ENCODE measurements at places on chromosomes 2 and 18.

DNA sequence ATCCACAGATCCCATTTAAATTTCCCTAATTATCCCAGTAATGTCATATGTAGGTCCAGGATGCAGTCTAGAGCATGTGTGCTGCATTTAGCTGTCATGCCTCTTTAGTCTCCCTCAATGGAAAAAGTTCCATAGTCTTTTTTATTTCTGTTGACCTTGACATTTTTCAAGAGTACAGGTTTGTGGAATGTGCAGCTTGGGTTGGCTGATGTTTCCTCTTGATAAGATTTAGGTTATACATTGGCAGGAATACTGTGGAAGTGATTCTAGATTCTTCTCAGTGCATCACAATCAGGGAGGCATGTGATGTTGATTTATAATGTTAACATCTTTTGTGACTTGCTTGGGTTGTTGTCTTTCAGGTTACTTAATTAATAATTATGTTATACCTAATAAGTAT, 42.5 kb downstream of the PPM1B start:
- no peak for DNase-seq

DNA sequence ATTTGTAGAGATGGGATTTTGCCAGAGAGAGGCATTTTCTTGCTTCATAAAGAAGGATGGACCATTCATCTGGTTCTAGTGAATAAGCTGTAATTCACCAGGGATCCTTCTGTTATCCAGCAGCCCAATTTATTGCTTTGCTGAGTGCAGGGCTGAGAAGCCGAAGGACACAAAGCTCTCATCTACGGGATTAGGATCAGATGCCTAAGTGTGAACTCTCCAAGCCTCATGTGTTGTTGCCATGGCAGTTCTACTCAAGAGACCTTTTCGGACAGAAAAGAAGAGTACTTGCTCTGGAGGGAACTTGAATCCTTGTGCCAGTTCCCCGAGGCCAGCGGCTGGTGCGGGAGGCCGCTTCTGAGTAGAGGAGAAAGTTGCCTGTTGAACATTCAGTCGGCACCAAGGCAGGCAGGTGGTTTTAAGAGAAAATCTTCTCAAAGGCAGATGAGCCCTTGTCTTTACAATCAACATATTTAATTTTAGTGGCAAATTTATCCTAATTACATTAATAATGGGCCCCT, 38.4 kb upstream of the MBP start:
- no peak for DNase-seq

DNA sequence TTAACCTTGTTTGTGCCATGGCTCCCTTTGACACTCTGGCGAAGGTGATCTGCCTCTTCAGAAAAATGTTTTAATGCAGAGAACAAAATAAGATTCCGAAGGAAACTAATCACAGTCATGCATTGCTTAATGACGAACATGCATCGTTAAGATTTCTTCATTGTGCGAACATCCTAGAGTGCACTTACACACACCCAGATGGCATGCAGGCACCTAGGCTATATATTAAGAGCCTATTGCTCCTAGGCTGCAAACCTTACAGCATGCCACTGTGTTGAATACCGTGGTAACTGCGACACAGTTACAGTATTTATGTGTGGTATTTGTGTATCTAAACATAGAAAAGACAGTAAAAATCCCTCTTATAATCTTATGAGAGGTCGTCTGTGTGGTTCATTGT, 8.3 kb downstream of the ASAP2 start:
- no peak for DNase-seq

DNA sequence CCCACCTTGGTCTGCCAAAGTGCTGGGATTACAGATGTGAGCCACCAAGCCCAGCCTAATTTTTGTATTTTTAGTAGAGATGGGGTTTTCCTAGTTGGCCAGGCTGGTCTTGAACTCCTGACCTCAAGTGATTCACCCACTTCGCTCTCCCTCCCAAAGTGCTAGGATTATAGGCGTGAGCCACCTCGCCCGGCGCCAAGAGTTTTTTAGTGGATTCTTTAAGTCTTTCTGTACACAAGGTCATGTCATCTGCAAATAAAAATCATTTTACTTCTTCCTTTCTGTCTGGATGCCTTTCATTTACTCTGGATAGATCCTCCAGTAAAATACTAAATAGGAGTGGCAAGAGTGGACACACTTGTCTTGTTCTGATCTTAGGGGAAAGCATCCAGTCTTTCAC, 61.7 kb downstream of the KCMF1 start:
- no peak for DNase-seq

GRCh38 chr2:236173036-236173728, 5.0 kb upstream of the GBX2 start:
- no peak for DNase-seq

GRCh38 chr2:181462033-181462432, 4.8 kb downstream of the ITGA4 start:
- no peak for DNase-seq

- DNase-seq = no peak
These were observed 52.2 kb downstream of the NRP2 start for GRCh38 chr2:205734436-205735037.

GRCh38 chr2:163265562-163265961, 427.0 kb upstream of the KCNH7 start:
- no peak for DNase-seq

DNA sequence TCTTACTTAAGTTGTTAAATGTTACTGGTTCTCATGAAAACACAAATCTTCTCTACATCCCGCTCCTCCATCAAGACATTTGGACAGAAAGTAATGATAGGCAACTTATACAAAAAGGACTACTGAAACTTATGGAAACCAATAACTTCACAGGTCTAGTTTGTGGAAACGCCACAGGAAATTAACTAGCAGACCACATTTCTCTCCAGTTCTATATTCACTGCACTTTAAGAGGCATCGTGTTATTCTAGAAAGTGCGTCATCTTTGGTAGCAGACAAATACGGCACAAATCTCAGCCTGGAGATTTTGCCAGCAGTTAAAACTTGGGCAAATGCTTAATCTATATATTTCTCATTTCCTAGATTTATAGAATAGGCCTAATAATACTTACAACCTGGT, 164.3 kb downstream of the EPHA4 start:
- DNase-seq = no peak

DNA sequence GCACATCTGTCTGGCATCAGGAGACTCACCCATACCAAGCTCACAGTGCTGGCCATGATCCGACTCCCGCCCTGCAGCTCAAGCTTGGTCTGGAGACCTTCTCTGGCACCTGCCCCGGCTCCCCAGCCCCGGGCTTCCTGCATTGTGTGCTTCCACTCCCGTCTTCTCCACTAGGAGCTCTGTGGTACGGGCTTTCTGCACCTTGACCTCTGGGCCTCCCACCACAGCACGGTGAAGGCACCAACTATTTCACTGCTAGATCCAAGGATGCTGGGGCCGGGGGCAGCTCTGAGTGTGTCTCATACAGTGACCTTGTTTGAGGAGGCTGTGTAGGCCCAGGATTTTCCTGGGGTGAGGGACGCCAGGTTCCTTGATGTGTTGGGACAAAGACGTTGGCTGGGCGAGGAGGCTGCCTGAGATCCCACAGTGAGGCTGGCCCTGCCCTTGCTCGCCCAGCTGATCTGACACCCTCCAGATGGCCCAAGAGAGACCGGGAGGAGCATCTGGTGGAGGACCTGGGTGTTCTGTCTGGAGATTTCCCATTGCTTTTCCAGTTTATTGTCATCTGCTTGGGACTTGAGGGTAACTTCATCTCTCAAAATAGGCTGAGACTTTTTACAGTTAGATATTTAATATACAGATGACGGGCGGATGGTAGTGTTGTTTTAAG, 64.0 kb downstream of the HPCAL1 start:
- DNase-seq = no peak

- no peak for DNase-seq
These were observed 124.0 kb downstream of the TMEM200C start for GRCh38 chr18:5771343-5771742.

GRCh38 chr2:217412277-217412676, 552.4 kb upstream of the TNP1 start:
- DNase-seq = no peak

- no peak for DNase-seq
These were observed 834.5 kb upstream of the ID2 start for GRCh38 chr2:7847321-7847720.

- DNase-seq = no peak
These were observed 110.3 kb upstream of the MGAT5 start for GRCh38 chr2:134143568-134143967.

DNA sequence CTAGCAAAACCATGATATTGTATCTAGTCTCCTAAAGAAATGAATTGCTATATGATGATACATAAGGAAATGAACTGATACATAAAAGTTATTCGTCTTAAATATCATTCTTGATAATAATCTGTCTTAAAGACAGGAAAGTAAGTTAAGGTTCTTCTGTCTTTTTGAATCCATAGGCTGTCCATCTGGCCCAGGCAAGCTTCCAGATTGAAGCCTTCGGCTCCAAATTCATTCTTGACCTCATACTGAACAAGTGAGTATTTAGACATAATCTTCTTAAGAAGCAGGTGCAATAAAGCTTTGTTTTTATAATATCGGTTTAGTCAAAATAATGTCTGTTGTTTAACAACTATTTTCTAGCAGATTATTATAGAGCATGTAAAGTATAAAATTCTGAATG, 37.7 kb downstream of the ADAM23 start:
- no peak for DNase-seq

DNA sequence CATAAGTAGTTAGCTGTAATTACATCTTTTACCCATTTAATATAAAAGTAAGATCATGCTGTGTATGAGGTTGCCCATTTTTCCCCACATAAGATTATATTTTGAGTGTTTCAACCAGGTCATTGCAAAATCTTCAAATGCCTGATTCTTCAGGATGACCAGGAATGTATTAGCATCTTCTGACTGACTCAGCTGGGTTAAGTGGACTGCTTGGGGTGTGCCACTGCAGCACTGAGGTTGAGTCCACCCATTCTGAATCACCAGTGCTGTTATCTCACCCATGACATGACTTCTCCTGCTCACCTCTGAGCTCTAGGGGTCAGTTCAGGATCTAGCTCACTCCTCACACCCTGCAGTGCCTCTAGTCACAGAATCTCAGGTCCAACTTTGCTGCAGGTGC, 576.7 kb upstream of the ZEB2 start:
- no peak for DNase-seq

DNA sequence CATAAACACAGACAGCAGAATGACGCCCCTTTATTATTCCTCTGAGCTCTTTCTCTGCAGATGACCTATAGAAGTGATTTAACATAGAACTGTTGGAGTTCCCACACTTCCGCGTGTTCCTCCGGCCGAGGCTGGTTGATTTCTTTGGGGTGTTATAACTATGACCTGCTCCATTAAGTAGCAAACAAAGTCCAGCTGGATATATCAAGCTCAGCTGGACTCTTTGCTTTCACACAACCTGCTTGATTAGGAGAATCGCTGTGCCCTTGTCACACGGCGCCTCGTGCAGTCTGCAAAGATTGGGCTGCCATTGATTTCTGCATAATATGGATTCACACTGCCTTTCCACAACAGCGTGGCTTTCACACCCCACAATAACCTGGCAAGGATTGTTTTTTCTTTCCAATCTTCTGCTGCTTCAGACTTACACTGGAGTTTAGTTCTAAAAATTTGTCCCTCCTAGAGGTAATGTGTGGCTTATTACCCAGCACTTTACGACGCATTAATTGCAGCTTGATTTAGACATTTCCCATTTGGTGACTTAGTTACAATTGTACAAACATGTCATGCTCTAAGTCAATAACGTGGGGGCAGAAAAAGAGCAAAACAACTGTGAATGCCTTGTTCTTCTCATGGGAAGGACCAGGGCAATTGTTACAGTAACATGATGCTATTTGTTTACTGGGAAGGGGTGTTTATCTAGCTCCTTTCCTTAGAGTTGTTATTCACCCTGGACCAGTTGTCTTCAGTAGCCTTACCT, 485.7 kb downstream of the TXNL1 start:
- no peak for DNase-seq

DNA sequence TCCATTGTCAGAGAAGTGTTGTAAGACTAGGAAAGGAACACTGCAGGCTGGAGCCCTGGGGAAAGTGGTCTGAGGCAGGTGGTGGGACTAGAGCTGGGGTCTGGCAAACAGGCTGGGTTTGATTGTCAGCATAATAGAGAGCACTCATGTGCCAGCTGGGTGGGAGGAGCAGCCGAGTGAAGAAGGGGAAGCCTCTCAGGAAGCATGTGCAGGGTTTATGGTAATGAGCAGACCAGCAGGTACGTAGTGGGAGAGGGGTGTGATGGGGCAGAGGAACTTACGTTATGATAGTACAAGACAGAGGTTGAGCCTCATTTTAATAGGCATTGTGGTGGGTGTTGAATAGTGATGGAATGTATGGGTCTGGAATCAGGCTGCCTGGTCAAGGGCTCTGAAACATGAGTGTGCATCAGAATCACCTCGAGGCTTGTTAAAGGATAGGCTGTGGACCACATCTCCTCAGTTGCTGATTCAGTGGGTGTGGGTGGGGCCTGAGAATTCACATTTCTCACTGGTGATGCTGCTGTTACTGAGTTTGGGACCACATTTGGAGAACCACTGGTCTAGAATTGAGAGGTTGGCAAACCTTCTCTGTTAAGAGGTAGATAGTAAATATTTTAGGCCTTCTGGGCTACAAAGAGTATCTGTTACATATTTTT, 1.7 kb upstream of the MGAT5 start:
- DNase-seq = no peak

DNA sequence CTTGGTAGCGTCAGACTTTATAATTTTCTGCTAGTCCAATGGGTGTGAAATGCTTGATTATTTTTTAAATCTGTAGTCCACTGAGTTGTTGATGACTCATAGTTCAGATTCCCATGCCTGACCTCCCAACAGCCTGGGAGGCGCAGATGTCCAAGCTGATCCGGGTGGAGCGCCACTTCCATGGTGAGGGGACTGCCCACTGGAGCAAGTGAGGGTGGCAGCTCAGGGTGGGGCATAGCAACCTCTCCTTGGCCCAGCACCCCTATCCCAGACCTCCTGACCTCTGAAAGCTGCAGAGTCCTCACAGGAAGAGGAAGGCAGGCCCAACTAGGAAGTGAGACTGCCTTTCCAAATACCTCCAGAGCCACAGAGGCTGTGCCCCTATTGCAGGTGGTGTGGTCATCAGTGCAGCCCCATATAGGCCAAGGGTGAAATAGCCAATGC, 4.4 kb downstream of the MAL start:
- no peak for DNase-seq

GRCh38 chr2:226491112-226491511, 308.5 kb downstream of the IRS1 start:
- DNase-seq = no peak

- DNase-seq = no peak
These were observed 28.8 kb downstream of the CCDC93 start for GRCh38 chr2:117985092-117985491.

GRCh38 chr2:219737270-219737691, 109.9 kb downstream of the SLC4A3 start:
- DNase-seq = no peak

DNA sequence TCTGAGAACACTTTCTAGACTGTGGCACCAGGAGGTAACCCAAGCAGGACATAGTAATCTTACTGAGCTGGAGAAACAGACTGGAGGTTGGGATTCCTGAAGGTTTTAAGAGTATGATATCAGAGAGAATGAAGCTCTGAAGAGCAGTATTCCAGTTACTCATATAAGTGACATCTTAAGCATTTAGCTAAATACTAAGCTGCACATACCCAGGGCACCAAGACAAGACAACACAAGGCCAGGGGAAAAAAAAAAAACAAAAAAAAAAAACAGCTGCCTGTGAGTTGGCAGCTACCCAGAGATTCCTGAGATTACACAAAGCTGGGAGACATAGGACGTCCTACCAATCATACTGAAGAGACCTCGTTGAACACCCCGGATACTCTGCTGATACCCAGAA, 175.8 kb downstream of the SRBD1 start:
- DNase-seq = no peak

Measured in CMK (cell line).